ENCODE measurements at places on chromosomes 5 and 9.

DNA sequence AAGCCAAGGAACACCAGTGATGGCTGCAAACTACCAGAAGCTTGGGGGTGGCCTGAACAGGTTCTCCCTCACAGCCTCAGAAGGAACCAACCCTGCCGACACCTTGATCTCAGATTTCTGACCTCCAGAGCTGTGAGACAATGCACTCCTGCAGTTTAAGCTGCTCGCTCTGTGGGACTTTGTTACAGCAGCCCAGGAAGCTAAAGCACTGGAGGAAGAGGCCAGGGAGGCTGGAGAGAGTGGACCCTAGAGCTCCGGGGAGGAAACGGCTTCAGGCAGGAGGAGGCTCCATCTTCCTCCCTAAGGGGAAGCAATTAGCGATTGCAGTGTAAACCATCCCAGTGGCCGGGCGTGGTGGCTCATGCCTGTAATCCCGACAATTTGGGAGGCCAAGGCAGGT is 25.1 kb downstream of the BARX1 start:
- no peak for DNase-seq

GRCh38 chr9:92654481-92655301 is 15.2 kb downstream of the IPPK start:
- DNase-seq: no peak

- no peak for DNase-seq
Observed at GRCh38 chr5:39423331-39423751, 1.4 kb downstream of the DAB2 start.

DNA sequence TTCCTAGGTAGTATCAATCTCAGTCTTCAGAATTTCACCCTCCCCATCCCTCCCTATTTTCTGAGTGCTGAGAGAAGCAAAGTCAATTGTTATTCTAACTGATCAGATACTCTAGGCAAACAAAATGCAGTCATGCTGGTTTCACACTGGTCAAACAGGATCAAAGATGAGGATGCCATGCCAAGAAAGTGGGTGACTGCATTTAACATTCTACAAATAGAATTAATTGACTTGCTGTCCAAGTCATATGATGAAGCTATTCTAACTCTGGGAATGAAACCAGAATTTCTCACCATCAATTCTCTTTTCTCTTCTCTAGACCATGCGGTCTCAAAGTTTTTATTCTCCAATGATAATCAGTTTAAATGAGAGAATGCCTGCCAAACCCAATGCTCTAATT is 112.5 kb downstream of the CTNND2 start:
- DNase-seq: no peak

DNA sequence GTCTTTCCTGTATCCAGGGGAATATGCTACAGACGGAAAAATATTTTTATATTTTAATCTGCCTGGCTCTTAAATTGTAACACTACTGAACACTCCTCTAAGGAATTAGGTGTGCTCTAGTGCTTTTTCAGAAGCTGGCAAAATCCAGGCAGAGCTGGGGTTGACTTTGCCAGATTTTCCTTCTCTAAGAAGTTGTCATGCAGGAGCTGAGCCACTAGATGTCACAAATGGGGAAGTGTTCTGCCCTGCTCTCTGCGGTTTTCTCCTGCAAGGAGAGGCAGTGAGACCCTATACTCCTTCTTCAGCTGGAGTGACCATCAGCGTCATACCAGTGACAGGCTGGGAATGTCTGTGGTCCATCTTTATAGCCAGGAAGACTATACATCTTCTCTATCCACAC is 112.5 kb downstream of the HAPLN1 start:
- DNase-seq: no peak

- DNase-seq: no peak
Observed at GRCh38 chr5:10590226-10590999, 26.5 kb downstream of the ANKRD33B start.

- DNase-seq: no peak
Observed at GRCh38 chr5:125700380-125700861, 722.8 kb upstream of the GRAMD2B start.

DNA sequence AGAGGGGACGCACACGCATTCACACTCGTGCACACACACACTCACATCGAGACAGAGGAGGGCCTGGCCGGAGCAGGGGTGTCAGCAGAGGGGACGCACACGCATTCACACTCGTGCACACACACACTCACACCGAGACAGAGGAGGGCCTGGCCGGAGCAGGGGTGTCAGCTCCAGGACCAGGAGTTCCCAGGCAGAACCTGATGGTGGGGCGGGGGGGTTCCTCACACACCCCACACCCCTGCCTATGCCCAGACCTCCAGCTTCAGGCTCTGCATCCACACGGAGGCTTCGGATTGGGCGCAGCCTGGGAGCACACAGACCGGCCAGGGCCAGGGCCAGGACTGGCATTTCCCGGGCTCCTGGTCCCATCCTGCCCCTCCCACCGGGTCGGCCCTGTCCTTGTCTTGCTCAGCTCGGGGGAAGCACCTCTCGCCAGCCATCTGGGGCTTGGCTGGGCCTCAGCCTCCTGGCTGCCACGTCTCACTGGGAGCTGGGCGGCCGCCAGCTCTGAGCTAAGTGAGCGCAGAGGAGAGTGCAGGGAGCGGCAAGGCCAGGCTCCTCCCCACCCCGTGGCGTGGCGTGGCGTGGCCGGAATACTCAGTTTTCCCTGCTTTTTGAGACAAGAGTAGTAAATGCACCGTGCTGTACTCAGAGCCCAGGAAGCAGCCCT is 31.3 kb downstream of the ADAMTS2 start:
- DNase-seq: no peak

DNA sequence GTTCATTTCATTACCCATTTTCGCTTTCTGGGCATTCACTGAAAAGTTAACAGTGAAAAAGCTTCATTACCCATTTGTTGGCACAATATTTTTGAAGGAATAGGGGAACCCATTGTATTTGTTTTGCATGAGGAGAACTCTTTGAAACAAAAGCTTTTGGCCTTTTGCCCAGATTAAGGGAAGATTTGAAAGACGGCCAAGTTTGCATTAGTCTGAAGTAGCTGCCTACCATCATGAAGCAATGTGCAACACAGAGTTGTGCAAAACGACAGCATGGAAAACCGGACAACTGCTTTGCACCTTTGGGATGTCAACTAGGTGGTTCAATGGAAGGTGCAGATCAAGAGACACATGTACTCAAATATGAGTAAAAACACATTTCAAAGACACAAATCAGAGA is 84.9 kb downstream of the TRPM3 start:
- no peak for DNase-seq

DNA sequence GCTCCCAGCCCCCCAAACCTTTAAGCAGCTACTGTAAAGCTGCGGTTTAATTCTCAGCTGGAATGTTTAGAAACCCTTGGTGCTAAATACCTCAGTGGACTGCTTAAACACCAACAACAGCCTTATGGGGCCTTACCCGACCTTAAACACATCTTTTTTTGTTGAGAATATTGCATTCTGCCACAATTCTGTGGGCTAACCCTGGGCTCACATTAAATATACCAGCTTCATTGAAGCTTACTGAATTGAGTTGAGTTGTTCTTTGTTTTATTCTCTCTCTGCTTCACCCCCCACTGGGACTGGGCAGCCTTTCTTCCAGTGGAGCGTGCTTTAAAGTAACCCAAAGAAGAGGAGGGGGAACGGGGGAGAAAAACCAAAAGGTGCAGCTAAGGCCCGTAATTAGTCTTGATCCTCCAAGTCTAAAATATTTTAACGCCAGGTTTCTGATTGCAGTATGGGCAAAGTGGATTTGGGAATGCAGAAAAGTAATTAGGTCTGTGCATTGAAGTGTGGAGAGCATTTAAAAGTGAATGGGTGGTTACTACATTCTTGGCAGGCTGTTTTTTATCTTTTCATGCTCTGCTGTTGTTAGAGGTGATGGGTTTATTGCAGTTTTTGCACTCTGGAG is 281.2 kb downstream of the NR2F1-AS1 start:
- no peak for DNase-seq

DNA sequence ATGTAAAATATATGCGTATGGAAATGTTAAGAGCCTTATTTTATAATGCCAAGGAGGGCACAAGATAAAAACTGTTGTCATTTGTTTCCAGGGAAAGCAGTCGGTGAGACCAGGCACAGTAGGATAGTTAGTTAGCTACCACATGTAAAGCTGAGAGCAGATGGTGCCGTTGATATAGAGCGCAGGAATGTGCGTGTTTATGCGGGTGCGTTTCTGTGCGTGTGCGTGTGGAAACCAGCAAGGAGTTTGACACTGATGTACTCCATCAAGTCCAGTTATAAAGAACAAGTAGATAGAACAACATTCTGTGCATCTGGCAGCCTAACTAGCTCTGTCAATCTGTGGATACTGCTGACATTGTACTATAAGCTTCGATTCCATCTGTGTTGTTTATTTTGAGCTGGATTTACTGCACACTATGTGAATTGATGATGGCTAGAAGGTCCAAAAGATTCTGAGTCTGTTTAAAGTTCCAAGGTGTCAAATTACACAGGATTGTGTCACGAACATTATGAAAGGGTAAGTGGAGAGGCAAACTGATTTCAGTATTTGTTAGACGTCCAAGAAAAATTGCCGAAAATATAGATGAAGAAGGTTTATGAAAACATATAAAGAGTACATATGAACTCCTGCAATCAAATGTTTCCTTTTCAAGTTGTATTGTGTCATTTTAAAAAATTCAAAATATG is 494.9 kb upstream of the MEF2C start:
- no peak for DNase-seq

- no peak for DNase-seq
Observed at GRCh38 chr9:97682242-97682641, 14.9 kb downstream of the XPA start.

GRCh38 chr5:5658889-5659465 is 236.5 kb downstream of the ICE1 start:
- DNase-seq: no peak

GRCh38 chr5:146906803-146907202 is 28.2 kb upstream of the PPP2R2B start:
- no peak for DNase-seq

DNA sequence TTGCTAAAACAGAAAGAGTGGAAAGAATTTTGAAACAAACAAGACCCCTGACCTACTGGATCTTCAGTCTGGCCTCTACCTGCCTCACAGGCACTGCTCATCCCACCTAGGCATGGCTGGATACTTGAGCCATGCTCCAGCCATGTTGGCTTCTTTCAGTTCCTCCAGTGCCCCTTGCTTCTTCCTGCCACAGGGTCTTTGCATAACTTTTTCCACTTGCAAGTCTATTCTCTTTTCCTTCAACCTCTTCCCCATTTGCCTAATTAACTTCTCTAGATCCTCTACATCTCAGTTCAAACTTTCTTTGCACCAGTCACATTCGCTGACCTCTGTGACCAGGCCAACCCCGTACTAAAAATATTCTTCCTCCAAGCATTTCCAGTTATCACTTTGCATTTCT is 50.4 kb downstream of the STARD4 start:
- no peak for DNase-seq

DNA sequence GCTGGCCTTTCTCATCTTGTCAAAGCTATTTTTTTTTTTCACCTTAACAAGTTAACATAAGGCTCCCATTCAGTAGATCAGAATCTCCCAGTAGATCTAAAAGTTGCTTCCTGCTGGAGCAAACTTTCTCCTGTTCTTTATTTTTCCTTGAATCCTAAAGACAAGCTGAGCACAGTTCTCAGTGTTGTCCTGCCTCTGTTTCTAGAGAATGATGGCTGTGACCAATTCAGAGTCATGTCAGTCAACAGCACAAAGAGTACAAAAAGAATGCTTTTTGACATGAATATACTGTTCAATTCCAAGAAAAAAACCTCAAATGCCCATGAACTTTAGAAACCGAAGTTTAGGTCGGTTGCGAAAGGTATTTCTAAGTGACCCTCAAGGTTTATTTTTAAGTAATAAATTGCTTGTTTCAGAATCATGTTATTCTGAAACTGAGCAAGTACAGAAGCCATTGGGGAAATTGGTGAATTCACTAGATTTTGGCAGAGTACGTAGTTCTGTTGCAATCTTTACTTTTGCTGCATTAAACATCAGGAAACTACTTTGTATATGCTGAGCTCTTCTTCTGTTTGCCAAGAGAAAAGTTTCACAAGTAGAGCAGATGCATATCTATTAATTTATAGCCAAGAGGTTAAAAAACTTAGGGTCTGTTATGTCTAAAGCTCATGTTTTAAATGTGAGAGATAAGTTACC is 161.7 kb upstream of the RPS23 start:
- DNase-seq: no peak

DNA sequence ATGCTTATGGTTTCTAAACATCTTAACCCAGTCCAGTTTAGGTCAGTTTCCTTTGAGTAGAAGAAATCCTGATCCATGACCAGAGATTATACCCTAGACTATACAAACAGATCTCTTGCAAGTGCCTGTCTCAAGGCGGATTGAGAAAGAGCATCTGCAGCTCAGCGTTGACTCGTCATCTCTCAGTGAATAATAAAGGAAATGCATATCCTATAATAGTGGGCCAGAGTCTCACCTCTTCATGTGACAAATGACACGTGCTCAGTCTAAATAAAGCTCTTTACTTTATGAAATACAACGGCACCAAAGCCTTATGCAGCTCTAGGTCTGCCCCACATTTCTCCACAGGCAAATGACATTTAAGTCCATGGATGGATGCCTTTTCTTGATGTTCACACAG is 179.4 kb upstream of the NR3C1 start:
- DNase-seq: no peak

DNA sequence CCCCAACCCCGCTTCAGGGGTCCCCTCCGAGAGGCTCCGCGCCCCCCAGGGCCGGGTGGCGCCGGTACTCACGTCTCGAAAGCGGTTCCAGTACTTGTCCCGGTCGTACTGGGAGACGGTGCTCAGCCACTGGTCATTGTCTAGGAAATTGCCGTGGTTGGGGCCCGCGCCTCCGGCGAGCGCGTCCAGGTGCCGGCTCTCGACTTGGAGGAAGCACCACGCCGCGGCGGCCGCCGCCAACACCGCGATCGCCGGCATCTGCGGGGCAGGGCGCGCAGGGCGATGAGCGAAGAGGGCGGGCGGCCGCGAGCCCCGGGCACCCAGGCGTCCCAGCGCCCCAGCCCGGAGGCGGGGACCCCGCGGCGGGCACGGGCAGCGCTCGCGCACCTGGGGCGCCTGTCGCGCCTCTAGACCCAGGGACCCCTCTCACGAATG is 808 bp downstream of the SPOCK1 start:
- DNase-seq: no peak

- DNase-seq: no peak
Observed at GRCh38 chr5:16304846-16305245, 125.3 kb upstream of the MARCHF11 start.

DNA sequence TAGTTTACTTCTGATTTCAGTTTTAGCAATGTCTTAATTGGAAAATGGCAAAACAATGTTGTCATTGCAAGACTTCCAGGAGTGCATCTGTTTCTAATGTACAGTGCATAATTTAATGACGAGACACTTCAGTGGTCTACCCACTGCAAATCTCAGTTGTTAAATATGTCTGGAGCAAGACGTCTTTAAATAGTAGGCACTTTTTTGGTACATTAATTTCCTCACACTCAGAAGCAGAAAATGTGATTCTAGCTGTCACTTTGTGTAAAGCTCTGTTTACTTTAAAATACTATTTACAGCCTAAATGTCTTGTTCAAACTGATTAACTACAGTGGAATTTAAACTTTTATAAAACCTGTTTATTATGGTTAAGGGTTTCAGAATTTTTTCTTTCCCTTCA is 815.5 kb downstream of the TLE1 start:
- no peak for DNase-seq

Measured in cortex of kidney (tissue), 1 donor.